ENCODE measurements at places on chromosomes 12 and 14.

DNA sequence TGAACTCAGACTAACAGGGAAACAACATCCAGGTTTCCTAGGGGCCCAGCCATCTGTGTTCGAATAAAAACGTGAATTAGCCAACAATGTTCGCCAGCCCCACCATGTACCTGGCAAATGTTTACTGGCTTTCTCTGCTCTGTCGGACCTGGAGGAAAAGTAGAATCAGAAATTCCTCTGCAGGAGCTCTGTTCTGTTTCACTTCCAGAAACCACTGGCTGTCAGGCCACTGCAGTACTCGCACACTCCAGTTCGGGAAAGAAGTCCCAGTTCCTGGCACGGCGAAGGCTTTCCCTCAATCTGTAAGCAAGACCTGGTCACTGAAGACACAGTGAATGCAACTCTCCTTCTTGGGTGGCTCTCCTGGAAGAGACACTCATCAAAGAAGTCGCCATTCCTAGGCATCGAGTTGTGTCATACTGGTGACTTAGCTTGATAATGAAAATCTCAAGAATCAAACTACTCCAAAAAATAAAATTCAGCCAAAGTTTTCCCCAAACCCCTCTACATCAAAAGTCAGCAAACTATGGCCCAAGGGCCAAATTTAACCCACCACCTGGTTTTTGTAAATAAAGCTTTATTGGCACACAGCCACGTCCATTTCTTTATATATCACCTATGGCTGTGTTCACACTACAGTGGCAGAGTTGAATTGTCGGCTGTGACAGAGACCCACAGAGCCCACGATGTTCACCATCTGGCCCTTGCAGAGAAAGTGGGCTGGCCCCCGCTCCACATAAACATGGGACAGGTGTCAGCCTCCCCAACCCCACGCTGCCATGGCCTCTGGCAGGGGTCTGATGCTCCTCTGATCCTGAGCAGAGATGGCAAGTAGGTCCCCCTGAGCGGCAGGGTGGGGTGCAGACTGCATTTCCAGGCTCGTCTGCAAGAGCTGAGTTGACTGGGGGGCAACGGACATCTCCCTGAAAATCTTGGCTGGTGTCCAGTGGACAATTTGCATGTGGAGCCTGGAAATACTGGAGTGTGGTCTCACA is 189.2 kb upstream of the DIO3 start:
- no peak for DNase-seq

GRCh38 chr14:61130512-61131260 is 149.6 kb downstream of the SLC38A6 start:
- DNase-seq, result no peak

- DNase-seq, result no peak
Measured at GRCh38 chr12:50085615-50086072, 502 bp downstream of the SMARCD1 start.

DNA sequence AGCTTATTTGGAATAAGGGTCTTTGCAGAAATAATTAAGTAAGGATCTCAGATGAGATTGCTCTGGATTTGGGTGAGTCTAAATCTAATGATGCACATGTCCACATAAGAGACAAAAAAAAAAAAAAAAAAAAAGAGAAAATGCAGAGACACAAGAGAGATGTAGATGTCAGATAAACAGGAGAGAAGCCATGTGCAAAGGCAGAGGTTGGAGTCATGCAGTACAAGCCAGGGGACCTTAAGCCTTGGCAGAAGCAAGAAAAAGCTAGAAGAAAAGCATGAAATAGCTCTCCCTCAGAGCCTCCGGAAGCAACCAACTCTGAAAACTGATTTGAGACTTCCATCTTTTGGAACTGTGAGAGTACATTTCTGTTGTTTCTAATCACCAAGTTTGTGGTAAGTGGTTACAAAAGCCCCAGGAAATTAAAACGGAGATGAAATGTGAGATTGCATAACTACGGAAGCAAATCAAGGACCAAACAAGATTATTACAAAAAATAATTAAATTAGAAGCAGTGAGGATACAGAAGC is 1304.0 kb upstream of the SEL1L start:
- DNase-seq, result no peak

GRCh38 chr12:90987520-90987919 is 17.3 kb downstream of the EPYC start:
- no peak for DNase-seq

DNA sequence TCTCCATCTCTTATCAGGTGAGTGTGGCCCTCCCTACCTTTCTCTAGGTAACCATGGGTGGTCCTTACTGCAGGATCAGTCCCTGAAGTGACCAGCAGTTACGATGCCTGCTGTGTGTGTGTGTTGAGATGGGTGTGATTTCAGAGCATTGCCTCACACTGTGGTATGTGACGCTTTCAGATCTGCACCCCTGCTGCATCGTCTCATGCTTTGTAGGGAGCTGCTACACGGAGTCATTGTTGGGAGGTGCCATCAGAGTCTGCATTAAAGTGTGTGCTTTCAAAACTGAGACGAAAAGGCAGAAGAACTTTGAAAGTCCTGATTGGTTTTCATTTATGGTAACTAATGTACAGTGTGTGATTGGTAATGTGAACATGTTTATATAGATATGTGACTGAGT is 150.5 kb downstream of the PELI2 start:
- no peak for DNase-seq
